Osteoblast (primary cell): ENCODE measurements at places on chromosomes 12 and 14.

- peak; percentile 76 for DNase-seq
Measured at GRCh38 chr14:24070285-24071143, 848 bp upstream of the CPNE6 start.

DNA sequence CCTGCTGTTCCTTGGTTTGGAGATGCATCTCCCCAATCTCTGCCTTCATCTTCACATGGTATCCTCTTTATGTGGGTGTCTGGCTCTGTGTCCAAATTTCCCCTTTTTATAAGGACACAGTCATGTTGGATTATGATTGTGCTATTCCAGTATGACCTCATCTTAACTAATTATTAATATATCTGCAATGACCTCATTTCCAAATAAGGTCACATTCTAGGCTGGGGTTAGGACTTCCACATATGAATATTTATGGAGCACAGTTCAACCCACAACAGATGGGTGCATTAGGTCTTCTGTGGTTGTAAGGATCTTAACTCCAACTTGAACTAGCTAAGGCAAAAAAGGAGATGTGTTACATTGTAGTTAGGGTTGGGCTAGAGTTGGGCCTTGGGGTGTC lies 69.4 kb downstream of the ADCK1 start:
- no peak for DNase-seq

DNA sequence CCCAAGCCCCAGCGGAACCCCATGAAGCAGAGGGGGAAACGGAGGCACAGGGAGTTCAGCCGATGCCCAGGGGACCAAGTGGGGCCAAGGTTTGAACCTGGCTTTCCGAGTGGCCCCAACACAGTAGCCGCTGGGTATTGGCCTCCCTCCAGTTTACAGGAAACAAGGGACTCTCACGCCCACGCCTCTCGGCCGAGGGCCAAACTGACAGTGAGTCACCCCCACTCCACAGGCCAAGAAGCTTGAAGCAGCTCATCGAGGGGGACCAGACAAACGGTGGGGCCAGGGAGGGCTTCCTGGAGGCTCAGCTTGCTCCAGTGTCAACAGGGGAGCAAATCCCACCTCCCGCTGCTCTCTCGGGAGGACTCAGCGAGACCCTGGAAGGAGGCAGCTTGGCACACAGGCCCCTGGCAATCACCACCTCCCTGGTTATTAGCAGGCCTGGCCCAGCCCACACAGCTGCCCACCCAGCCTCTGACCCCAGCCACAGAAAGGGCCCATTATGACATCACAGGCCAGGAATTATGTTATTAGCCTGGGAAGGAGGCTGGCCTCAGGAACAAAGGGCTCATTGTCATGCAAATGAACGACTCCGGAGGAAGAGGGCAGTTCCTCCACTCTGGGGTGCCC lies 54.6 kb downstream of the NCOR2 start:
- peak; percentile 97 for DNase-seq

DNA sequence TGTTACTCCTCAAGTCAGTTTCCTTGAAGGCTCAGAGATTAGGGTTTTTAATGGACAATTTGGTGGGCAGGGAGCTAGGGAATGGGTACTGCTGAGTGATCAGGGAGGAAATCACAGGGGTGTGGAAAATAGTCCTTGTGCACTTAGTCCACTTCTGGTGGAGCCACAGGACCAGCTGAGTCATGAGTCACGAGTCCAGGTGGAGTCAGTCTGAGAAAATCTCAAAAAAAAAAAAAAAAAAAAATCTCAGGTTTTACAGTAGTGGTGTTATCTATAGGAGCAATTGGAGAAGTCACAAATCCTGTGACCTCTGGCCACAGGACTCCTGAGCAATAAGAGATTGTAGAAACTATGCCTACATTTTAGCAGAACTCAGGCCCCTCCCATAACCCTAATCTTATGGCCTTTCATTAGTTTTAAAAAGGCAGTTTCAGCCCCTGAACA lies 28.2 kb upstream of the AMN1 start:
- peak; percentile 22 for DNase-seq

DNA sequence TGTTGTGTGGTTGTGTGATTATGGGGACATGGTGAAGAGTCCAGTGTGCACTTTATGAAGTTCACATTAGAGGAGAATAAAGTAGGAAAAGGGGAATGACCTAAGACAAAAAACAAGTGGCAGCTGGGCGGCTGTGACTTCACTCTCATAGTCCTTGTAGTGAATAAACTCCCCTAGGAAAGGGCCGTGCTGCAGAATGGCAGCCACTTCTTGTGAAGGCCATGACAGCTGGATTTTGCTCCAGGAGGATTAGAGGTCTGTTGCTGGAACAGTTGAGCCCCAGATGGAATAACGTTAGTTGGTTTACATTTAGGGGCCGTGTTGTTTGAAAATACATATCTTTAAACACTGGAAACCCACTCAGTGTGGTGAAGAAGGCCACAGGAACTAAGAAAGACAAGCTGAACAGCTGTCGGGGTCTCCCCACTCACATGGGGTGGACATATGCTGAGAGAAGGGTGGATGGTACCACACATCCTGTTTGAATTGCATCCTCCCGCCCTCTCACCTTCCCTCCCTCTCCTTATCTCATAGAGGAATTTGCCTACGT lies 276.9 kb downstream of the CACNA1C start:
- no peak for DNase-seq

DNA sequence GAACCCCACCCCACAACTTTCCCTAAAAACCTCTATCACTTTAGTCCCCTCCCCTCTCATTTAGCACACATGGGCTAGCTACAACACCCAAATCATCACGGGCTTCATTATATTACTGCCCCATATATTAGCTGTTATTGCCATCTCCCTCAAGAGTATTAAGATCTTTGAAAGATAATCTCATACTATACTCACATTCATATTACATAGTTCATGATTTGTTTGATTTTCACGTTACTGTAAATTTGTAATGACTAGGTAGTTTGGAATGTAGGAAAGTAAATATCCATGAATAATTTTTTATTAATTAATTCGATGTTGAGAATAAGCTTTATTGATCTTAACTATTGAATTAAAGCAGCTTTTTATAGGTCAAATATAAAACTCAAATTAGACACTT lies 7.9 kb downstream of the DICER1 start:
- no peak for DNase-seq

GRCh38 chr14:21675566-21675965 lies 1.9 kb upstream of the OR4E1 start:
- no peak for DNase-seq

- DNase-seq: no peak
Measured at GRCh38 chr12:64093689-64094088, 128.4 kb downstream of the KICS2 start.

DNA sequence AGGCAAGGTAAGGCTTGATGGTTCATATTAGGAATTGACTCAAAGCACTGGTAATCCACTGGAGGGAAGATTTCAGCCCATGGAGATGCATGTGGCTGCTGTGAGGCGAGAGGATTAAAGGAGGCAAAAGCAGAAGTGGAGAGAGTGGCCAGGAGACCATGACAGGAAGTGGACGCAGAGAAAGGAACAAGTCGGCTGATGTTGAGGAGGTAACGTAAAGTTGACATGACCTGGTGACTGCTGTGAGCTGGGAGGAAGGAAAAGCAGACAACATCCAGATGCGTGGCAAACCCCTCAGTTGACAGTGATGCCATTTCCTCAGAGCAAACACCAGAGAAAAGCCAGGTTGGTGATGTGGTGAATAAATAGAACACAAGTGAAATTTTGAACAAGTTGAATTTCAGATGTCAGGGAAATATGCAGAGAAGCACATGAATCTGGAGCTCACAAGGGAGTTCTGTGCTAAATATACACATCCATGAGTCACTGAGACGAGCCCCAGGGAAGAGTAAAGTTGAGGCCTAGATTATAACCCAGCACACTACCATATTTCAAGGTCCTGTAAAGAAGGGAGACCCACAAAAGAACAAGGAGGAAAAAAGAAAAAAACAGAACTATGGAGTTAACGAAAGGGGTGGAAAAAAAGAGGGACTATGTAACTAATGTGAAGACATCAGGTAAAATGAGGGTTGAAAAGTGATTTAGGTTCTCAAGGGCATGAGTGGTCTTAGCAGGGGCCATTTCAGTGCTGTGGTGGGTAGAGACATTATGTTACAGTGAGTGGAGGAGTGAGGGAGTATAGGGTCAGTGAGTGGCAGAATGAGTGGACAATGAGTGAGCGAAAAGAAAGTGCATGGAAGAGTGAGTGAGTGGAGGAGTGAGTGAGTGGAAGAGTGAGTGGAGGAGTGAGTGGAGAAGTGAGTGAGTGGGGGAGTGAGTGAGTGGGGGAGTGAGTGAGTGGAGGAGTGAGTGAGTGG lies 61.6 kb upstream of the GZMB start:
- no peak for DNase-seq

- DNase-seq: no peak
Measured at GRCh38 chr12:6201213-6201608, 1.0 kb downstream of the CD9 start.

DNA sequence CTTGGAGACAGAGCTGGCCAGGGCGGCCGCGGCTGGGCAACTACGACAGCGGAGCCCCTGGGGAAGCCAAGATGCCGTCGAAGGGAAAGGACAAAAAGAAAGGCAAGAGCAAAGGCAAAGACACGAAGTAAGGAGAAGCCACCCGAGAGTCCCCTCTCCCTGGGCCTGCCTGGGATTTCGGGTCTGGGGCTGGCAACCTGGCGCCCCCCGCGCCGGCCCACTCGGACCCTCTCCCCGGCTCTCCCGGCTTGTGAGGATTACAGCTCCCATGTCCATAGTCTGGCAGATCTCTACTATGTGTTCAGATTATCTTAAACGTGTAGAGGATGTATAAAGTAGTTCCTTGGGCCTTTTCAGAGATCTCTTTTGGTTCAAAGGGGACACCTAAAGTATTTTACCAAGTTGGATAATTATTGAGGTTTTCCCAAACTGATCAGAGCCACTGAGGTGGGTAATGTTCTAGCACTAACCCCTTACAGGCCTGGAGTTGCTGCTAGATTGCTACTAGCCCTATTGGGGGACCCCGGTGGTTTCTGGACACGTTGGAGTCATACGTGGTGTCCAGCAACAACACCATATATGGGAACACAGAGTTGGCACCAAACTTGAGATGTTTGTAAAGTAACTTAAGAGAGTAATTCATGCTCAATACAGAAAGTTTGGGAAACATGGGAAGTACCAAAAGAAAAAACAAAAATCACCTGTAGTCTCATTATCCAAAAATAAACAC lies 424 bp downstream of the BBOF1 start:
- peak; percentile 85 for DNase-seq

- DNase-seq: no peak
Measured at GRCh38 chr12:53622724-53623123, 3.5 kb downstream of the ATF7 start.

DNA sequence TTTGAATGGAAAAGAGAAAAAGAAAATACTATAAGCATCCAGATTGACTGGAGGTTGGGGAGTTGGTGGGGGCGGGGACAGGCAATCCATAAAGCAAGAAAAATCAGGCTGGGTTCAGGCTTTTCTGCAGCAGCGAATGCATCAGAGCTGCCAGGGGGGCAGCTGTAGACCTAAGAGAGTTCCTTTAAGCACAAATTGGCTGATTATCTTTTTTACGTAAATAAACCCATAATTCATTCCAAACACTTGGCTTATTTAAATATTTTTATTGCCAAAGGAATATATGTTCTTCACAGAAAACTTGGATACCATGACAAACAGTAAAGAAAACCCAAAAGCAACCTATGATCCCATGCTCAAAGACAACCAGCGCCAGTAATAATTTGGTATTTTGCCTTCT lies 10.2 kb downstream of the BDKRB2 start:
- no peak for DNase-seq

DNA sequence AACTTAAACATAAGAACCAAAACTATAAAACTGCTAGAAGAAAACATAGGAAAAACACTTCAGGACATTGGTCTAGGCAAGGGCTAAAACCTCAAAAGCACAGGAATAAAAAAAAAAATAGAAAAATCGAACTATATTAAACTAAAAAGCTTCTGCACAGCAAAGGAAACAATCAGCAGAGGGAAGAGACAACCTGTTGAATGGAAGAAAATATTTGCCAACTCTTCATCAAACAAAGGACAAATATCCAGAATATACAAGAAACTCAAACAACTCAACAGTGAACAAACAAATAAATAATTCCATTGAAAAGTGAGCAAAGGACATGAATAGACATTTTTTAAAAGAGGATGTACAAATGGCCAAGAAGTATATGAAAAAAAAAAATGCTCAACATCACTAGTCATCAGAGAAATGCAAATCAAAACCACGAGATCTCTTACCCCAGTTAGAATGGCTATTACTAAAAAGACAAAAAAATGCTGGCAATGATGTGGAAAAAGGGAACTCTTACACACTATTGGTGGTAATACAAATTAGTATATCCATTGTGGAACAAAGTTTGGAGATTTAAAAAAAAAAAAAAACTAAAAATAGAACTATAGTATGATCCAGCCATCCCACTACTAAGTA lies 152.0 kb downstream of the NDUFA12 start:
- no peak for DNase-seq

GRCh38 chr14:95315579-95315978 lies 4.1 kb downstream of the CLMN start:
- no peak for DNase-seq

- DNase-seq: no peak
Measured at GRCh38 chr12:7319930-7320329, 16.1 kb downstream of the ACSM4 start.

DNA sequence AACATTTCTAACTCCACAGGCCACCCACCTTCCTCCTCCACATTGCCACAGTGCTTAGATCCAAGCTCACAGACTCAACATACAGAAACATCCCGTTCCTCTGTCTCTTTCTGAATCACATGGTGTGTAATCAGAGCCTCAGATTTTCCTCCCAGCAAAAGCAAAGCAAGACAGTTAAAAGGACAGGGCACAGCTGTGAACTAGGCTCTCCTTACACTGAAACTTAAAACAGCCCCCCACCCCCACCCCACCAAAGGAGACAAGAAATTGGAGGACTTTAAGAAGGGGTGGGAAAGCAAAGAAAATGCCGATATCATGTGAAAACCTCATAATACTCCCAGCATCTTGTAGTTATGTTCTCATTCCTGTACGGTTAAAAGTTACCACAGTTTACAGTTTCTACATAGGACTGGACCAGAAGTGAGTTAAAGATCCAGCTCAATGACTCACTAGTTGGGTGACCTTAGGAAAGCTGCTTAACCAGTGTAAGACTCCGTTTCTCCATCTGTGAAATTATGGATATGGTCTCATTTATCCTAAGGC lies 4.8 kb downstream of the YBX3 start:
- DNase-seq: peak; percentile 77

GRCh38 chr14:90642244-90642717 lies 173.9 kb downstream of the TTC7B start:
- no peak for DNase-seq

GRCh38 chr14:40697231-40697630 lies 909.4 kb upstream of the LRFN5 start:
- DNase-seq: no peak

DNA sequence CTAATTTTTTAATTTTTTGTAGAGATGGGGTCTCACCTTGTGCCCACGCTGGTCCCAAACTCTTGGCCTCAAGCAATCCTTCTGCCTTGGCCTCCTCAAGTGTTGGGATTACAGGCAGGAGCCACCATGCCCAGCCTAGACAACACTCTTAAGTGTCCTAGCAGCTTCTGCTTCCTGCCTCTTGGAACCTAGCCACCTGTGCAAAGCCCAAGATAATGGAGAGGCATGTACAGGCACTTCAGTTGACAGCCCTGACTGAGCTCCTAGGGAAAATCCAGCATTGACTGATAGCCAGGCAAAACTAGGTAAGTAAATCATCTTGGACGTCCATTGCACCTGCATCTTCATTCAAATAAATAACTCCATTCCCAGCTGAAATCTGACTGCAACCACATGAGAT lies 15.5 kb downstream of the COX14 start:
- DNase-seq: no peak
